ENCODE measurements at places on chromosomes 3 and 15.

DNA sequence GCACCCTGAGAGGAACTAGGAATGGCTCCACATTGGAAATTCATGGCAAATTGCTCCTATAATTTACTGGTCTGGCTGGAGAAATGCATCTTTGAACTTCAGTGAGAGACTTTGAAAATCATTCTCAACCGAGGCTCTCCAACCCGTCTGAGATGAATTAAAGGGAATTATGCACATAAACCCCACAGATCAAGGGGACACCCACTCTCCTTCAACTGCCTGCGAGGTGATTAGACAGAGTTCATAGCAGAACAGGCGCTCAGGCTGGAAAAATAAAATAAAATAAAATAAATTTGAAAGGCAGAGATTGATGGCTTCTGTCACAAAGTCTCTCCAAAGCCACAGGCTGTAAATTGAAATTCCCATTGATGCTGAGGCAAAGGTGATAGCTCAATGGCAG is 37.7 kb downstream of the MEGF11 start:
- no peak for DNase-seq

- DNase-seq: peak; percentile 61
Observed at GRCh38 chr15:101167753-101168462, 83.9 kb downstream of the CHSY1 start.

DNA sequence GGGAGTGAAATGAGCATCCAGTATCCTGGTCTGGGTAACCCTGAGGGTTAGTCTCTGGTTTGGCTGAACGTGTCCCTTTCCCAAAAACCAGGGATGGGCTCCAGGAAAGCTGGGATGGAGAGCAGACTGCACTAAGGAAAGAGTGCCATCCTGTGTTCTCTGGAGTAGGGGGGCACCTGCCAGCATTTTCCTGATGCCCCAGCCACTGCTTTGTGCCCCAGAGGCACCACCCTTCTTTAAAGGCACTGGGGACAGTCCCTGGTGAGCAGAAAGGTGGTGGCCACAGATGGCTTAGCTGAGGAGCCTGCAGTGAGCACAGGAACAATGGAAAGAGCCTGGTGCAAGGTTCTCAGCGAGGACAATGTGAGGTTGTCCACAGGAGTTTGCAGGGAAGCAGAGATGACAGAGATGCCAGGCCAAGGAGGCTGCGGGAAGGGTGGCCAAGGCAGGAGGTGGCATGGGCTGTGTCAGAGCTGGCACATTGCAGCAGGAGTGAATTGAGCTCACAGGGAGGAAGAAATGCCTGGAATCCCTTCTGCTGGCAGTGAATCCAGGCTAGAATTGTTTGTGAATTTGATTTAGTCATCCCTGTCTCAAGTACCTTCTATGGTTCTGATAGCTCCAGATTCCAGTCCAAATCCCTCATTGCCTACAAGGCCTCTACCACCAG is 39.9 kb downstream of the AMOTL2 start:
- no peak for DNase-seq

DNA sequence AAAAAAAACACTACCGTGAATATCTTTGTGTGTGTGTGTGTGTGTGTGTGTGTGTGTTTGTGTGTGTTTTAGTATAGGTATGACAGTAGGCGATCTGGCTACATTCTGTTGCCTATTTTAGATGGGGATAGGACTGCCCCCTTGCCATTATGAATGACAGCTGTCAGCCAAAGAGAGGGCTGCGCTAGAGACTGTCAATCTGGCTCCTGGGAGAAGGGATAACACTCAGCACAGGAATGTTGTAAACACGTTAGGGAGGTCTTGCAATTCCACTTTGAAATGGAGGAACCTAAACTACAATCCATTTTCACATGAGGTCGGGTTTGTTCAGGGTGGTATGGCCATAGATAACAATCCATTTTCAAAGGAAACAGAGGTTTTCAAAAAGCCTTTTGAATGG is 14.1 kb upstream of the ETV5 start:
- no peak for DNase-seq

DNA sequence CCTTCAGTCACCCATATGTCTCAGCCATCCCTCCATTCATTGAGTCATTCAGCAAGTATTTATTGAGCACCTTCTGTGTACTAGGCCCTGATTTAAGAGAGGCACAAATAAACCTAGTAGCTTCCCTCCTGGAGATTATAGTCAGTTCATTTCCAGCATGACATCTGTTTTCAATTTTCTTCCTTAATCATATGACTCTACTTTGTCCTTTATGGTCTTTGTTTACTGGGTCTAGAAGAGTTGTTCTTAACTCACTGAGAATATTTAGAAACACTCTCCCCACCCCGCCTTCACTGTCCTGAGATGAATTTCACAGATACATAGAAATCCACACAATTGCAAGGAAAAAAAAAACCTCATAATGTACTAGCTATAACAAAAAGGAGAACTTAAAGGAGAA is 44.8 kb upstream of the ADAMTS9 start:
- no peak for DNase-seq

- DNase-seq: no peak
Observed at GRCh38 chr3:44892689-44893088, 18.3 kb downstream of the TGM4 start.

GRCh38 chr15:100373942-100374341 is 32.2 kb upstream of the ADAMTS17 start:
- DNase-seq: no peak

DNA sequence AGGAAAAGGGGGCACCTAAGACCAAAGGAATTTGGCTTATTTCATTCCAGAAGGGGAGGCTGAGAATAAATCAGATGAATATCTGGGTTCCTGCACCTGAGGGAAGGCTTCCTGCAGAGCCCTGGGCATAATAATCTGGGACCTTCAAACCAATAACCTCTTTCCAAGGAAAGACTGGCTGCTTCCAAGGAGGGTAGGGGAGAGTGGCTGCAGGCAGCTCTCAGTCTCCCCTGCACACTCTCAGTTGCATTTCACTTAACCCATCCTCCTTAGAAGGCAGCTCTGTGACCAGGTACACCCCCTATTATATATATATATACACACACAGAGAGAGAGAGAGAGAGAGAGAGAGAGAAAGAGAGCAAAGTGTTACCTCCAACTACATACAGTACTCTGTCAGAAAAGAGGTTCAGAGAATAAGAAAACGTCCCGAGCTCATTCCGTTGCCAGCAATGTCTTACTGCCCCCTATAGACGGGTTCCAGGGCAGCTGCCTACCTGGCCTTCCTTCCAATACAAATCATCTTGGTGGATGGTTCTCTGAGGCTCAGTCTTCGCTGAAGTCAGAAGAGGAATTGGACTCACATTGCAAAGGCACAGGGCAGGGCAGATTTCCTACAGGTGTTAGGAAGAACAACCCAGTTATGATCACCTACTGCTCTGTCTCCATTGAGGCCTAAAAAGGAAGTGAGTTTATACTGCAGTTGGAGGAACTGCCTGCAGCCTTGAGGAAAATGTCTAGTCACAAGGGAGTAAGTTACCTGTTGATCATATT is 26.1 kb downstream of the CAPN3 start:
- no peak for DNase-seq

GRCh38 chr15:51074926-51075325 is 19.8 kb downstream of the TNFAIP8L3 start:
- DNase-seq: no peak

DNA sequence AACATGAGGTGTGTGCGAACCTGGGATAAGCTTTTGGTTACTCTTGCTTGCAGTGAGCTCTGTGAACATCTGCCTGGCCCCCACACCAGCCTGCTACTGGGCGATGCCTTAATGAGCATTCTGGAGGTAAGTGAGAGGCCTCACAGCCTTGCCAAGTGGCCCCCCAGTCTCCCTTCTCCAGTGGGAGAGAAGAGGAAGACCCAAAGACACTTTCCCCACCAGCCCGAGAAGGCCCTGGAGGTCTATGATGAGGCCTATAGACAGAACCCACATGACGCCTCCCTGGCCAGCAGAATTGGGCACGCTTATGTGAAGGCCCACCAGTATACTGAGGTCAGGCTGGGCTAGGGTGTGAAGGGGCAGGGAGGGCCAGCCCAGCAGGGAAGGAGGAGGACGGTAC is 22.5 kb downstream of the TTC21A start:
- no peak for DNase-seq

GRCh38 chr3:88863196-88863595 is 244.2 kb upstream of the EPHA3 start:
- no peak for DNase-seq

- no peak for DNase-seq
Observed at GRCh38 chr15:81376231-81376630, 2.2 kb upstream of the TMC3 start.

- no peak for DNase-seq
Observed at GRCh38 chr3:186724911-186725310, 7.8 kb downstream of the KNG1 start.

DNA sequence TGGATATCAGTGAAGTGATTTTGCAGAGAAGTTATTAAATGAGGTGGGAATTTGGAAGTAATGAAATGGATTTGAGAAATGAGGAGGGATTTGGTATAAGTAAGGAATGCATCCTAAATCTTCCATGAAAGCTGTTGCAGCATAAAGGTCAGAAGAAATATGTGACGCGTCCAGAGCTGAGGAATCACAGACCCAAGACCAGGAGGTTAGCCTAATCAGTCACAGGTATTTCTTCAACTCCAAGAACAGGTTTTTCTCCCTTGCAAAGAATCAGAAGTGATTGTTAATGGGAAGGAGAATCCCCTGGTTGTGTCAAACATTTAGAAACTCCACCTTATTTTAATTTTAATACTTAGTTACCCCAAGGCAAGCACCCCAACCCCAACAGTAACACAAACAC is 253.2 kb downstream of the MEX3B start:
- no peak for DNase-seq

DNA sequence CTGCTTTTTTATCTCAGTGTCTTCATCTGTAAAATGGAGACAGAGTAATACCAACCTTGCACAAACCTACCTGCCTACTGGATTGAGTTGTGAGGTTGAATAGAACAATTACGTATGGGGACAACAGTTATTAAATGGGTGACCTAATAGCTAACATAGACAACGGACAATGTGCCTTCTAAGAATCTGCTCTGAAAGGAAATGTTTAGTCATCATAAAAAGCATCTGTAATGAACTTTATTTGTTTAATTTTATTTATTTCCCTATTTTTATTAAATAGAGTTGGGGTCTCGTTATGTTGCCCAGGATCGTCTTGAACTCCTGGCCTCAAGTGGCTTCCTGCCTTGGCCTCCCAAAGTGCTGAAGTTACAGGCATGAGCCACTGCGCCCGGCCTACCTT is 59.2 kb upstream of the C15orf61 start:
- DNase-seq: no peak

DNA sequence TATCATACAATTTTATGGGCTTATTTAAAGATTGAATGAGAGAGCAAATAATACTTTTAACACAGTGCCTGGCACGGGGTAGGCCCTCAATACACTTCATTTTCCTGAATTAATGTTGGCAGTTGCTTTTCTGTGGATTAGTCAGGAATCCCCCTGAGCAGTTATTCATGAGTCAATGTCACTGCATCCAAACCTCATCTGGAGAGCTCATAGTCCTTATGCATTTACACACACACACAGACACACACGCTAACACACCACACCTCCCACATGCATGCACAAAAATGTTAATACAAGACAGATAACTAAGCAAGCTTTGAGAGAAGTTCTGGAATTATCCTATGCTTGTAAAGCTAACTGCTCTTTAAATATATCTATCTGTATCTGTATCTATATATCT is 34.0 kb upstream of the TNFAIP8L3 start:
- no peak for DNase-seq

GRCh38 chr15:35657679-35658311 is 111.8 kb upstream of the DPH6 start:
- no peak for DNase-seq

- no peak for DNase-seq
Observed at GRCh38 chr3:162525066-162525742, 1028.6 kb downstream of the OTOL1 start.

DNA sequence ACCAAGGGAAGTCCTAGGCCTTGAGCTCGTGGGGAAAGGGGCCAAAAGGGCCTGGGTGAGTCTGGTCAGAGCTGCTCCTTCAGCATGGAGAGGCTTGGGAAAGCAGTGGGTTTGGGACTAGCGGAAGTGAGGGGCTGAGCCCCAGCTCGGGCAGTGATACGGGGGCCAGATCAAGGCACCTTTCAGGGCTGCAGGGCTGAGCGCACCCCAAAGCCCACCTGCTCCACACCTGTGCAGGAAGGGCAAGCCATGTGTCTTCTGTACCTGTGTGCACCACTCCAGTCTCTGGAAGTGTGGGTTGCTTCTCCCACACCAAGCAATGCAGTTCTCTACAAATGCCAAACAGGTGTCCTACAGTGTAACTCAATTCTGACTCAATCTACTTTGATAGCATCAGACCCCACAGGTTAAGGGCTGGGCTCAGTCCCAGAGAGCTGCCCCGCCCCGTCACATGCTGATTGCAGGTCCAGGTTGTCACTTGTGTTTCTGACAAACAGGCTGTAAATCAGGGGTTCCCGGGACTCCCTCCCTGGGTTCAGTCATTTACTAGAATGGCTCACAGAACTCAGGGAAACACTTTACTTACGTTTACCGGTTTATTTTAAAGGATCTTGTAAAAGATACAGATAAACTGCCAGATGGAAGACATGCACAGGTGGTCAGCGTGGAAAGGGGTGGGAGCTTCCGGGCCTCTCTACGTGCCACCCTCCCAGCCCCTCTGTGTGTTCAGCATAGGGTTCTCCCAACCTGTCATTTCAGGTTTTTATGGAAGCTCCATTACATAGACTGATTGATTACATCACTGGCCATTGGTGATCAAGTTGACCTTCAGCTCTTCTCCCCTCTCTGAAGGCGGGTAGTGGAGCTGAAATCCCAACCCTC is 28.8 kb upstream of the KLF13 start:
- DNase-seq: no peak

GRCh38 chr3:73413619-73414018 is 211.1 kb downstream of the PDZRN3 start:
- no peak for DNase-seq

GRCh38 chr3:88150371-88150770 is 612 bp downstream of the C3orf38 start:
- DNase-seq: no peak

- no peak for DNase-seq
Observed at GRCh38 chr3:17394541-17395155, 347.8 kb downstream of the TBC1D5 start.

GRCh38 chr3:16606398-16606797 is 1.2 kb upstream of the DAZL start:
- no peak for DNase-seq

GRCh38 chr15:74158855-74159650 is 14.5 kb upstream of the ISLR start:
- no peak for DNase-seq

DNA sequence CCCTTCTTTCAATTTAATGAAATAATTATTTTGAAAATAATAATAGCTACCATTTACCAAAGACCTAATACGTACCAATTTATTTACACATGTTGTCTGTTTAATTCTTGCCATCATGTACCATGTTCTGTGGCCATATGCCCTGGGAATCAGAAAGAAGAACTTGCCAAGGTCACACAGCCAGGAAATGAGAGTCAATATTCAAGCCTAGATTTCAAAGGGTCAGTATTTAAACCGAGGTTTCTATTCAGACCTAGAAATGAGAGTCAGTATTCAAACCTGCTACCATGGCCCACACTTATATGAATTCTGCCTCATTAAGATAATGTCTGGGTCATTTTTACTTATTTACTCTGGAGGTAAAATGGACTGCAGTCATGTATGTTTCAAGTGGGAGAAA is 103.6 kb upstream of the TBL1XR1 start:
- DNase-seq: no peak
